Ovary (tissue), 10 donors: ENCODE measurements at places on chromosomes 4 and X. TPM values are rescaled to one million over a fixed set of nuclear protein-coding genes. Genes with fewer than 3 reads are reported as not detected.

DNA sequence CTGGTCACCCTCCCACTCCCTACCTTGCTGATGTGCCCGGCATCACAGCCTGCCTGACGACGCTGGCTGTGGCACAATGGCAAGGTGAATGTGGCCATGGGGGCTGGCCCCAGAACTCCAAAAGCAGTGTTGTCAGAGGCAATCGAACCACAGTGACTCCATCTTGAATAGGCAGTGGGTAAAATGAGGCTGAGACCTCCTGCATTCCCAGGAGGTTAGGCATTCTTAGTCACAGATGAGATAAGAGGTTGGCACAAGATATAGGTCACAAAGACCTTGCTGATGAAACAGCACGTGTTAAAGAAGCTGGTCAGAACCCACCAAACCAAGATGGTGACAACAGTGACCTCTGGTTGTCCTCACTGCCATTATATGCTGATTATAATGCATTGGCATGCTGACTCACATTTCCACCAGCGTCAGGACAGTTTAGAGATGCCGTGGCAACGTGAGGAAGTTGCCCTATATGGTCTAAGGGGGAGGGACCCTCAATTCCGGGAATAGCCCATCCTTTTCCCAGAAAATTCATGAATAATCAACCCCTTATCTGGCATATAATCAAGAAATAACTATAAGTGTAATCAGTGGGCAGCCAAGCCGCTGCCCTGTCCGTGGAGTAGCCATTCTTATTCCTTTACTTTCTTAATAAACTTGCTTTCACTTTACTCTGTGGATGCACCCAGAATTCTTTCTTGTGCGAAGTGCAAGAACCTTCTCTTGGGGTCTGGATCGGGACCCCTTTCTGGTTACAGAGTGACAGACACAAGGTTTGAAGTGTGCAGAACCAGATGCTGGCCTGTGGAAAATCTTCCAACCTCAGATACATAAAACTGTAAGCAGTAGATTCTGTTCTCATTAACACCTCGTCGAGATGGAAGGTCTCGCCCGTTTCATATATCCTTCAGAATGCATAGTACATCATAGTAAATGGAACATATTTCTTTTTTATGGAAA, 26.8 kb upstream of the CLDN24 start:
- H3K4me3 ChIP-seq, result no peak overlapping the region
- H3K36me3 ChIP-seq, result no peaks in the 10 kb centered on the region
- H3K27me3 ChIP-seq, result no peaks in the 10 kb centered on the region

DNA sequence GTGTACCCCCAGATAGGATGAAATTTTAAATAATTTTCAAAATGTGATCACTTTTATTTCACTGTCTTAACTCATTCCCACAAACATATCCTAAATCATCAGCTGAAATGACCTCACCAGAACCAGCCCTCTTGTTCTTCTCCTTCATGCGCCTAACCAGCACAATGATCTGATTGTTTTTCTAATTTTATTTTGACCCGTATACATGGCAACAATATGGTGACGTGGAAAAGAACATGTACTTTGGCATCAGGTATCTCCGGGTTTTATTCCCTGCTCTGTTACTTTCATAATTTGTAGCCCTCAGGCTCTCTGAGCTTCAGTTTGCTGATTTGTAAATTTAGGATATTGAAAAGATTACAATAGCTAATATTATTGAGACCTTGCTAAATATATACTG, 562.4 kb upstream of the ZFP42 start:
- no peak overlapping the region for H3K4me3 ChIP-seq
- H3K4me1 ChIP-seq, result no peaks in the 10 kb centered on the region
- no peaks in the 10 kb centered on the region for H3K27me3 ChIP-seq
- H3K27ac ChIP-seq, result no peak overlapping the region

DNA sequence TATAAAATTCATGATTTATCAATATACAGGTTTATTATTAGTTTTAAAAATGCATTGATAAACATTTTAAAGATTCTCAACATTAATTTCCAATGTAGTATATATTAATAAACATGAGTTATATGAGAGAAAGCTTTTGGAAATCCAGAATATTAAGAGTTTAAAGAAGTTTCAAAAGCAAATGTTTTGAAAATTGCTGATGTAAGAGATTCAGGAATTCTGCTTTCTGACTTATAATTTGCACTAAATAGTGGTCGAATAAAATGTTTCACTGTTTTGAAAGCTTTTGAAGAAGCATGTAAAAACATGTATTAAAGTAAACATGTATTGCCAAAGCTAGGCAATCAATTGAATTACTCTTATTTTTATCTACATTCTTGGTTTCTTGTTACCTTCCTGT, 151.2 kb upstream of the CXorf51B start:
- no peak overlapping the region for H3K27ac ChIP-seq
- H3K4me1 ChIP-seq, result no peaks in the 10 kb centered on the region
- no peaks in the 10 kb centered on the region for H3K27me3 ChIP-seq
- H3K4me3 ChIP-seq, result no peak overlapping the region
- no peaks in the 10 kb centered on the region for H3K36me3 ChIP-seq
- DNase-seq, result no peak

DNA sequence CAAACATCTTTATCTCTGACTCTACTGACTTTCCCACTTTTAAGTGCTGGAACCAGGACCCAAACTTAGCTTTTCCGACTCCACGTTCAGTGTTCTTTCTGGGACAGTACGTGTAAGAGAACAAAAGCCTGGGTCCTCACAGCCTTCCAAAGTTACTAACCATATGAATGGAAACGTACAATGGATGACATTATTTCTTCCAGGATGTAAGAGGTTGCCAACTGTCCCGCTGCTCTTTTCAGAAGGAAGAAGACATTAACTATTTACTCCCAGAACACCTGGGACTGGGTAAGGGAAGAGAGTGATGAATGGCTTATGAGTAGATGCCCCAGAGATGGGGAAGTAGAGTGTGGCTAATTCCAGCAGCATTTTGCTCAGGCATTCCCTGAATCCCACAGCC, 114.7 kb downstream of the TRAPPC11 start:
- no peak for DNase-seq
- H3K36me3 ChIP-seq, result no peaks in the 10 kb centered on the region
- H3K4me1 ChIP-seq, result no peaks in the 10 kb centered on the region
- no peak overlapping the region for H3K4me3 ChIP-seq
- H3K27me3 ChIP-seq, result no peaks in the 10 kb centered on the region

DNA sequence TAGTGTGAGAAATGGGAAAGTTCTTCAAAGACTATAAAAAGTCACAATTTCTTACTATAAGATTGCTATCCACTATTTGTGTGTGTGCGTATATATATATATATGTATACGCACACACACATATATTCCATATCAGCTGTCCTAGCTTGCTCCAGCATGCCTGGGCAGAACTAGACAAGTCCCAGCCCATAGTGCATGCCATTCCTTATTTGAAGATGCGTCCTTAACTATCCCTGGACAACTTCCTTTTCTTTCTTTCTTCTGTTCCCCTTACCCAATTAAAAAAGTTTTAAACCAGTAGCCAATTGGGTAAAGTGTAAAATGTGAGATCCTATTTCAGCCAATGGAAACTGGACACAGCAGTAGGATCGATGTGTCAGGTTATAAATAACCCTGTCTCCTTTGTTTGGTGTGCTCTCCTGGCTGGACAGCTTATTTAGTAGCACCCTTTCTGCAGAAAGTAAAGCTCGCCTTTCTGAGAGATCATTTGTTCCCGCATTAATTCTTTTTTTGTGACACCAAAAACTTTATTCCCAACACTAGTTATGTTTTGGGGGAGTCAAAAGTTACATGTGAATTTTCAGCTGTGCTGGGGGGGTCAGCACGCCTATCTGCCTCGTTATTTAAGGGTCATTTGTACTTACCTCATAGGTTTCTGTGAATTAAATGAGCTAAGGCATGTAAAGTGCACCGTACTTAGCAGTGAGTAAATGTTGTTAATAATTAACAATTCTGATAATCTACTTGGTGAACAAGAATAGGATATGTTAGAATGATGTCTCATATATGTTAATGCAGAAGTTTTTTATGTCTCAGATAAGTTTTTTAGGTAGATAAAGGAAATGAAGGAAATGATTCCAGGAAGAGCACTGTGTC, 40.9 kb downstream of the KDM6A start:
- no peak overlapping the region for H3K27ac ChIP-seq
- H3K36me3 ChIP-seq, result no peaks in the 10 kb centered on the region
- H3K4me3 ChIP-seq, result no peak overlapping the region
- DNase-seq, result no peak
- H3K27me3 ChIP-seq, result no peaks in the 10 kb centered on the region

DNA sequence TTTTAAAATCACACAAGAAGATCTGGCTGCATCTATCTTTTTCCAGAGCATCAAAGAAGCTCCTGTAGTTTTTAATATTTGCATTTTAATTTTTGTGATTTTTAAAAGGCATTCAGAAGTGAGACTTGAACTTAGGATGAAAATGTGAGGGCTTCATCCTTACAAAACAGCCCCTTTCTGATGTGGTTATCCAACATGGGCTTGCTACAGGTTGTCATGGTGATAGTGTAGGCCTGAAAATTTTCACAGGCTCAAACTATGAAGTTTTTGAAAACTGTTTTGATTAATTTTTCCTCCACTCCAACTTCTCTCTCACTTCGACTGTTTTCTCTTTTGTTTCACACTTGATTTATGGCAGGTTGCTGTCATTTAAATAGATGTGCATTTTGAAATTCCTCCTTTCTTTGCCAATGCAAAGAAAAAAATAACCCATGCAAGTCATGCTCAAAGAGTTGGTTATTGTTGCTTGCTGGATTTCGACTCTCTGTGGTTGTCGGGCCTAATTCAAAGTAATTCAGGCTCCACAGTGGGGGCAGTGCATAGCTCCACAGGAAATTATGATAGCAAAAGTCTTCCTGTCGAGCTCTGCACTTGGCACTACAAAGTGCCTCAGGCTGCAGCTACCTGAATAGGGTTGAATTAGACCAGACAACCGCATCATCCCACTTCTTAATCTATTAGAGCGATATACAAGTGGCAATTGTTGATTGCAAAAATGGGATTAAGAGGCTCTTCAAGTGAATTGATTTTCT, 201.0 kb upstream of the GPR101 start:
- H3K27ac ChIP-seq, result no peak overlapping the region
- H3K4me1 ChIP-seq, result no peaks in the 10 kb centered on the region
- DNase-seq, result no peak
- no peak overlapping the region for H3K4me3 ChIP-seq

DNA sequence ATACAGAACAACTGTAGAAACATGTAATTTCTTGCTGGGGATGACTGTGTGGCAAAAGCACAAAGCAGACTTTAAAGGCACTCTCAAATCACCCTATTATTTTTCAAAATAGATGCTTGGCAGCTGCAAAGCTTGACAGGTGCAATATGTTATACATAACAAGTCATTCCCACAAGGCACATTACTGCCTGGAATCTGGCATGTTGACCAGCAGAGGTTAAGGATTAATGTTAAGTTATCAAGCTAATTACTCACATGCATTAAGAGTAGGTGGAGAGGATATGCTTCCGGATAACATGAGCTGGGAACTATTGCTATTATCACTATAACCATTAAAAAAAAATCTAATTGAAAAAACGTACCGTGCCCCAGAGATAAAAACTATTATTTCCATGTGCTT, 17.8 kb downstream of the ANOS1 start:
- no peaks in the 10 kb centered on the region for H3K27me3 ChIP-seq
- no peak overlapping the region for H3K4me3 ChIP-seq
- H3K36me3 ChIP-seq, result no peaks in the 10 kb centered on the region
- no peaks in the 10 kb centered on the region for H3K4me1 ChIP-seq
- DNase-seq, result no peak
- no peak overlapping the region for H3K27ac ChIP-seq

DNA sequence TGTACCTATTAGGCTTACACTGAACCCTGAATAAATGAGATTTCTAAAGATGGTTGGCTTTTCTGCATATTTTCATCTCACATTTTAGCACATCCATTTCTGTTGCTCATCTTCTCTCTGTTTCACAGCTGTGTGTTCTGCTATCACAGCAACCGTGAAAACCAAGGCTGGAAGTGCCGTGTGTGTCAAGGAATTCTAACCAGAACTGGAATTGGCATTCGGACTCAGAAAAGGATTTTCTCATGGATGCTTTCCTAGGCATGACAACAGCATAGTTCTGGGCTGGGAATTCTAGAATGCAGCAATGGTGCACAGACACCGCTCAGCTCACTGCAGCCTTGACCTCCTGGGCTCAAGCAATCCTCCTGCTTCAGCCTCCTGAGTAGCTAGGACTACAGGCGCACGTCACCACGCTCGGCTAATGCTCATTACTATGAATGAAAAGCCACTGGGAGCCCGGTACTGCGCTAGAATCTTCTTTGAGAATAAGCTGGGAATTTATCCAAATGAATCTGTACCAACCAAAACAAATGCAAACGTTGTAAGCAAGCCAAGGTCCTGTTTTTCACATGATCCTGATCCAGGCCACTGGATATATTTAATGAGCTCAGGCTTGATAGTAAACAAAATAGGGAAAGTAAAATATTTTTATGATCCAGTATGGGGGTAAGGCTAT, 105.2 kb downstream of the RBM47 start:
- no peaks in the 10 kb centered on the region for H3K27me3 ChIP-seq
- peak; percentile 27 for DNase-seq
- no peak overlapping the region for H3K4me3 ChIP-seq
- no peak overlapping the region for H3K27ac ChIP-seq
- no peaks in the 10 kb centered on the region for H3K36me3 ChIP-seq

DNA sequence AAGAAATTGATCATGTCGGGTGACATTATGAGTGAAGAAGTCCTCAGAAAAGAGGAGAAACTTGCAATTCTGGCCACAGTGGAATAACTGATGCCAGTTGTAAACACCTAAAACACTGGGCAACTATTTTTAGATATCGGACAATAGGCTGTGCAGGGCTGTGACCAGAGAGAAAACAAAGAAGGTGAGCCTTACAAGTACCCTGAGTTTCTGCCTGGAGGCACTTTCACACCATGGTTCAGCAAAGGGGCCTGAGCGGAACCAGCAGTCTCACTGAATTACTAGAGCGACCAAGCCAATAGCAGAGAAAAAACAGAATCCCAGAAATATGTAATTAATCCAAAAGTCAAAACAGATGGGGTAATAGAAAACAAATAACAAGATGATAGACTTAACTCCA, 11.2 kb downstream of the IRAK1 start:
- no peaks in the 10 kb centered on the region for H3K4me1 ChIP-seq
- DNase-seq, result no peak
- H3K27ac ChIP-seq, result no peak overlapping the region
- H3K4me3 ChIP-seq, result no peak overlapping the region

GRCh38 chr4:106126062-106126461, 189.9 kb downstream of the TBCK start:
- DNase-seq, result no peak
- no peak overlapping the region for H3K27ac ChIP-seq
- no peak overlapping the region for H3K4me3 ChIP-seq
- H3K4me1 ChIP-seq, result no peaks in the 10 kb centered on the region

GRCh38 chr4:99361899-99362275, 9.3 kb upstream of the ADH1C start:
- no peak for DNase-seq
- no peaks in the 10 kb centered on the region for H3K36me3 ChIP-seq
- H3K27ac ChIP-seq, result peak overlapping the region; percentile 2
- no peak overlapping the region for H3K4me3 ChIP-seq
- no peaks in the 10 kb centered on the region for H3K27me3 ChIP-seq
- peaks cover 1% of the 10 kb centered on the region for H3K4me1 ChIP-seq

FATE1 gene
- total RNA-seq, result not detected

DCAF8L2 gene
- total RNA-seq, result 0.43 TPM

IL2RG gene
- 1.6 TPM for total RNA-seq

FGG gene
- 0.24 TPM for total RNA-seq

CTAG1B gene
- total RNA-seq, result not detected
